Calu3 (cell line): ENCODE measurements at places on chromosomes 7 and 10. TPM values are rescaled to one million over a fixed set of nuclear protein-coding genes. Genes with fewer than 3 reads are reported as not detected.

DNA sequence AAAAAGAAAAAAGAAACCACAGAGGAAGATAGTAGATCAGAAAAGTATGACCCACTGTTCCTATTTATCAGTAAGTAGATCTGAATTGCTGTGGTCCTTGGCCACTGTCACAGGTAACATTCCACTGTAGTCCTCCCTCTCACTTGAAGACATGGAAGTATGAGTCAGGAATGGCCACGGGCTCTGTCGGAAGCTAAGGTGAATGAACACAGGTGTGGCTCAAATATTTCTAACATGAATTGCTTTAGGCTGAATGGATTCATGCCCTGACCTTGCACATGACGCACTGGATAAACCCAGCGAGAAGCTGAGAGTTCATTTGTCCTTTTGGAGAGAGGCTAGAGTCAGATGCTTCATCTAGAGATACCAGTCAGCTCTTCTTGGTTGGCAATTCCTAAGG, 224.5 kb upstream of the SP8 start:
- no peaks in the 10 kb centered on the region for H3K36me3 ChIP-seq
- no peak overlapping the region for H3K4me3 ChIP-seq
- peaks cover 8% of the 10 kb centered on the region for H3K4me1 ChIP-seq
- H3K27me3 ChIP-seq = no peaks in the 10 kb centered on the region

- no peak for DNase-seq
- H3K4me1 ChIP-seq = no peaks in the 10 kb centered on the region
- no peaks in the 10 kb centered on the region for H3K36me3 ChIP-seq
- H3K27ac ChIP-seq = no peak overlapping the region
- no peaks in the 10 kb centered on the region for H3K27me3 ChIP-seq
Measured at GRCh38 chr10:101444058-101444898, 90.3 kb downstream of the BTRC start.

- peak; percentile 67 for DNase-seq
- H3K36me3 ChIP-seq = peaks cover 40% of the 10 kb centered on the region
- H3K27me3 ChIP-seq = no peaks in the 10 kb centered on the region
- H3K4me1 ChIP-seq = peaks cover 63% of the 10 kb centered on the region
Measured at GRCh38 chr10:44982114-44982460, 3.5 kb upstream of the DEPP1 start.

MSMB gene
- total RNA-seq = 2.4 and 7.4 TPM in 2 replicates

GRM3 gene
- total RNA-seq = not detected in 2 replicates

KRIT1 gene
- 22.9 and 27.8 TPM in 2 replicates for total RNA-seq

ACBD7 gene
- 8.2 and 10.0 TPM in 2 replicates for total RNA-seq

GRCh38 chr7:132065193-132065988, 509.0 kb upstream of the PODXL start:
- H3K4me1 ChIP-seq = peaks cover 8% of the 10 kb centered on the region
- no peaks in the 10 kb centered on the region for H3K36me3 ChIP-seq
- DNase-seq = peak; percentile 51

DNA sequence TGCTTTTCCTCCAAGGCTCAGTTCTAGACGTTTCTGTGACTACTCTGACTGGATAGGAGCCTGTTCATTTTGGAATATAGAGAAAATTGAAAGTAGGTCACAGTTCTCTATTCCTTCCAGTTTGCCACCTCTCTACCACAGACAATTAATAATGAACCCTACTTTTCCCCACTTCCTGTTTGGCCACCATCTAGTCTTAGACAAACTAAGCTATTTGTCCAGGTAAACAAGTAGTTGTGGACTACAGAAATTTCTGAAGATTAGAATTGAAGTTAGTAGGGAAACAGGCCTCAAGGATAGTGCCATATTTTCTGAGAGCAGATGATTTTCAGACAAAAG, 87.0 kb downstream of the AUTS2 start:
- no peaks in the 10 kb centered on the region for H3K4me1 ChIP-seq
- H3K27ac ChIP-seq = no peak overlapping the region
- DNase-seq = no peak
- H3K27me3 ChIP-seq = no peaks in the 10 kb centered on the region

ABCB1 gene
- total RNA-seq = 5.7 and 15.8 TPM in 2 replicates

RHOBTB1 gene
- total RNA-seq = 9.8 and 10.2 TPM in 2 replicates

DNA sequence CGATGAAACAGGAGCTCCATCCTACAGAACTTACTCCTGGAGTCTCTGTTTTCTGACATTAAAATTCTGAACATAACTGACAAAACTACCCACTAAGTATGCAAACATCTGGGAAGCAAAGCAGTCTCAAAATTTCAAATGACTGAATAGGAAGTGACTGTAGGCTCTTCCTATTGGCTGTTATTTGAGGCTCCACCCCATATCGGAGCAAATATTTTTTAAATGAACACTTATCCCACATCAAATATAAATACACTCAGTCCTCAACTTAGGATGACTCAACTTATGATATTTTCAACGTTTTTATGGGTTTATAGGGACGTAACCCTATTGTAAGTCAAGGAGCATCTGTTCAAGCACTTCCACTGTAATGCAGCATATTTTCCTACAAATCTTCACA, 8.8 kb downstream of the HSPA12A start:
- no peaks in the 10 kb centered on the region for H3K36me3 ChIP-seq
- H3K27ac ChIP-seq = no peak overlapping the region
- DNase-seq = no peak
- peaks cover 15% of the 10 kb centered on the region for H3K27me3 ChIP-seq

GRCh38 chr7:36154255-36155212, 1.5 kb downstream of the EEPD1 start:
- H3K27me3 ChIP-seq = no peaks in the 10 kb centered on the region
- peaks cover 65% of the 10 kb centered on the region for H3K4me1 ChIP-seq
- DNase-seq = peak; percentile 75

DNA sequence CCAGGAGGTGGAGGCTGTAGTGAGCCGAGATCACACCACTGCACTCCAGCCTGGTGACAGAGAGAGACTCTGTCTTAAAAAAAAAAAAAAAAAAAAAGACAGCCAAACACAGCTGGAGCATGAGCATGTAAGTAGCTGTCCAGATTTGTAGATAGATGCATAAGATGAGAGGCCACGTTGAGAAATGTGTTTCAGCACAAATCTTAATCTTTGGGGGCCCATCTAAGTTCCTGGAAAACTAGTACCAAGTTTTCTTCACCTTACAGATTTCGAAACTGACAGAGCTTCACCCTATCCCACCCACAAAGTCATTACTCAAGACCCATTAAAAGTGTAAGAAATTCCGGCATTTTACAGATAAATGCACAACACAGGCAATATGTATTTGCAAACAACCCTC, 208.2 kb downstream of the PARD3 start:
- no peak overlapping the region for H3K27ac ChIP-seq
- H3K4me3 ChIP-seq = no peak overlapping the region
- no peaks in the 10 kb centered on the region for H3K36me3 ChIP-seq
- no peaks in the 10 kb centered on the region for H3K4me1 ChIP-seq
- H3K27me3 ChIP-seq = no peaks in the 10 kb centered on the region
- DNase-seq = no peak

DNA sequence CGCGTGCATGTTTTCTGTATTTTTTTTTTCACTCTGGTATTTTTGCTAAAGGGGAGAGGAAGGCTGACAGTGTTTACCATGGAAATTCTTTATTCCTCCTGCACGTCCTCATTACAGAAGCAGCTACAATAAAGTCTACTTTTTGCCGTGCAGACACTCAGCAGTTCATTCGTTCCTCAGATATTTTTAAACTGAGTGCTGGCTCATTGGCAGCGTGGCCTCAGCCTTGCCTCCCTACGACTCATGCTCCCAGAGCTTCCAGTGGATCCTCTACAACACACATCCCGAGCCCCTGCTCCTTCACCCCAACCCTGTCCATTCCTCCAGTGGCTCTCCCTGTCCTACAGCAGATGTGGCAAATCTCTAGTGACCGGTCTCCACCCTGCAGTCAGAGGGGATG, 239.2 kb upstream of the ZMIZ1 start:
- H3K36me3 ChIP-seq = no peaks in the 10 kb centered on the region
- H3K4me3 ChIP-seq = no peak overlapping the region
- peaks cover 10% of the 10 kb centered on the region for H3K4me1 ChIP-seq
- H3K27ac ChIP-seq = no peak overlapping the region
- H3K27me3 ChIP-seq = peaks cover 76% of the 10 kb centered on the region

UNCX gene
- total RNA-seq = not detected in 2 replicates

GBX1 gene
- not detected in 2 replicates for total RNA-seq

DNA sequence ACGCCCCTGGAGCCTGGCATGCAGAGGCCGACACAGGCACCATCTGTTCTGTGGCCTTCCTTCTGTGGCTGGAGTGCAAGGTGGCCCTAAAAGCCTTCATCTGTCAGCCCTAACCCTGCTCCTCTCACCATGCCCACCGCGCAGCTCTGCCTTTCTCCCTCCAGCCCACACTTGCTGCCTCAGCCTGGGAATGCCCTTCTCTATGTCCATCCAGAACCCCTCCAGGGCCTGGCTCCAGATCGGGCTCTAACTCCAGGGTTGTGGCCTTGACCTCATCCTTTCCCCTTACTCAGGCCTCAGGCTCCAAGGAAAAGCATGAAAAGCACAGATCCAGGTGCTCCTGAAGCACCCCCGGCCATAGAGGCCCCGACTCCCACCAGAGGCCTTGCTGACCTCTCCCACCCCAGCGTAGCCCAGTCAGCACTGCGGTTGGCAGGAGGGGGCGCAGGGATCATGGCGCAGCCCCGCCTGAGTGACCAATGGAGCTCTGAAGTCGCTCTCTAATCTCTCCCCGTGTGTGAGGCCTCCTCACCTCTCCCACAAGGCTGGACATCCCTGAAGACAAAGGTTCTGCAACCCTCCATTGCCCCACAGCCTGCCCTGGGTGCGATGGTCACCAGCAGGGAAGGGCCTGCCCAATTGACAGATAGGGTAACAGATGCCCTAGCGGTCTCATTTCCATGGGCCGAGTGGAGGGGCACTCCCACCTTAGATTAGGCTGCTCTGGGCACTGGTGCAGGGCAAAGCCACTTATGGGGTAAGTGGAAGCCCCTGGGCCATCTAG, 9.2 kb downstream of the ZCCHC24 start:
- no peaks in the 10 kb centered on the region for H3K36me3 ChIP-seq
- H3K4me3 ChIP-seq = no peak overlapping the region
- no peaks in the 10 kb centered on the region for H3K4me1 ChIP-seq
- H3K27me3 ChIP-seq = peaks cover 42% of the 10 kb centered on the region

- peaks cover 5% of the 10 kb centered on the region for H3K36me3 ChIP-seq
- H3K4me3 ChIP-seq = no peak overlapping the region
- no peak for DNase-seq
Measured at GRCh38 chr7:55561690-55562089, 10.6 kb downstream of the VOPP1 start.

MAT1A gene
- total RNA-seq = not detected in 2 replicates

PHYHIPL gene
- total RNA-seq = not detected in 2 replicates

ACSL5 gene
- 35.3 and 59.2 TPM in 2 replicates for total RNA-seq

NEUROD6 gene
- not detected in 2 replicates for total RNA-seq

DNA sequence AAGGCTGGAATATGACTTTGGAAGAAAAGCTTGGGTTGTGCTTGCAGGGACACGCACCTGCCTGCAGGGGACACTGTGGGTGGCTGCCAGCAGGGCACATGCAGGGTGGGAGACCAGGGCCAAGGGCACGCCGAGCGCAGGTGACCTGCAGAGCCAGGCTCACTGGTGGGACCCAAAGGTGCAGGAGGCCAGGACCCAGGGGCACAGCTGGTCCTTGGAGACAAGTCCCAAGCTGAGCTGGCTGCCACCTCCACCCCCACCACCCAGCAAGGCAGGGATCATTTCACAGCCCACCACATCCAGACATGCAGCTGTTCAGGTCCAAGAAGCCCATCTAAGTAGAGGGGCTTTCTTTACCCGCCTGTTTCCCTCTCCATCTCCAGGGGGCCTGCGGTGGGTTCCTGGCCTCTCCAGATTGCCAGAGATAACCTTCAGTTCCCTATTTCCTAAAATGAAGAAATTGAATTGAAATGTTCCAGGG, 13.8 kb upstream of the CLIP2 start:
- H3K27me3 ChIP-seq = no peaks in the 10 kb centered on the region
- H3K4me1 ChIP-seq = peaks cover 17% of the 10 kb centered on the region
- no peak overlapping the region for H3K27ac ChIP-seq
- no peak for DNase-seq
- no peak overlapping the region for H3K4me3 ChIP-seq
- peaks cover 4% of the 10 kb centered on the region for H3K36me3 ChIP-seq

MALRD1 gene
- total RNA-seq = not detected in 2 replicates

ITPRIP gene
- 1.5 and 1.7 TPM in 2 replicates for total RNA-seq

DNA sequence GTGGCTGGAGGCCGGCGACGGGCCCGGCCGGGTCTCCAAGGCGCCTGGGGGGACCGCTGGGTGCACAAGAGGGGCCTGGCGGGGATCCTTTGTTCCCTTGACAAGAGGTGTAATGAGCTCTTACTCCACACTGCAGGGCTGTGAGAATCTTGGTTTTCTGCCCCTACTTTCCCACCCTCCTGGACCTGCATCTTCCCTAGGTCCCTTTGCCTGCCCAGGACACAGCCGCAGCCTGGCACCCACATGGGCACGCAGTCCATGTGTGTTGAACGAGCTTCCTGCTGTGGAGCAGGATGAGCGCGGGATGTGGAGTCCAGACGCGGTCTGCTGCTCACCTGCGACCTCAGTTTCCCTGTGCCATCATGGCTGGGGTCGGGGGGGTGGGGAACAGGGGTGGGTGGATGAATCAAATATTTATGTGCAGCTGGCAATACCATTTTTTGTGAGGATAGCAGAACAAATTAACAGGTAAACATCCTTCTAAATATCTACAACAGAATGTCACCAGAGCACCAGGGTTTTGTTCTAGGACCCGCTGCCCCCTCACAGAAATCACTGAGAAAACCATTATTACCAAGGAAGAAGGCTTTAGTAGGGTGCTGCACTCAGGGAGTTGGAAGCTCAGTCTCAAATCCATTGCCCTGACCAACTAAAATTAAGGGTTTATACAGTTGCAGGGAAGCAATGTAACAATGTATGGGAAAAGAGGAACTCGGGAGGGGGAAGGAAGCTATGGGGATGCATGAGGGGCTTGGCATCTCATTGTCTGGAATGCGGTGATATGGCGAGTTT, 474 bp upstream of the NSMCE4A start:
- peaks cover 29% of the 10 kb centered on the region for H3K36me3 ChIP-seq
- no peak overlapping the region for H3K27ac ChIP-seq
- no peak for DNase-seq
- H3K27me3 ChIP-seq = no peaks in the 10 kb centered on the region
